PC-9 (cell line): ENCODE measurements at places on chromosomes 11 and 22. TPM values are rescaled to one million over a fixed set of nuclear protein-coding genes. Genes with fewer than 3 reads are reported as not detected.

The SLC5A1 gene
- not detected in 2 replicates for total RNA-seq

The TMEM191B gene
- total RNA-seq: 1.4 and 6.4 TPM in 2 replicates

The GP1BB gene
- 0.35 and 2.0 TPM in 2 replicates for total RNA-seq

The CBLIF gene
- not detected in 2 replicates for total RNA-seq

The VPS51 gene
- 113 and 279 TPM in 2 replicates for total RNA-seq

The P2RX3 gene
- not detected in 2 replicates for total RNA-seq

The SERPING1 gene
- total RNA-seq: 3.1 TPM in 2 replicates

The JHY gene
- 4.6 and 6.2 TPM in 2 replicates for total RNA-seq

The MRE11 gene
- 40.3 and 41.1 TPM in 2 replicates for total RNA-seq

The CD3E gene
- total RNA-seq: not detected in 2 replicates

The FOLR2 gene
- not detected in 2 replicates for total RNA-seq

The UBQLNL gene
- 0.15 TPM in 1 of 2 replicates, not detected in the other for total RNA-seq

The ZDHHC13 gene
- 31.5 and 35.5 TPM in 2 replicates for total RNA-seq

The OAF gene
- total RNA-seq: 45.6 and 66.1 TPM in 2 replicates

The KRTAP5-11 gene
- total RNA-seq: not detected in 2 replicates

The SLC17A6 gene
- total RNA-seq: not detected in 2 replicates

The PGA5 gene
- total RNA-seq: not detected in 2 replicates

The OR4A16 gene
- total RNA-seq: not detected in 2 replicates

The IZUMO1R gene
- not detected in 2 replicates for total RNA-seq

The ADAMTS8 gene
- total RNA-seq: not detected in 2 replicates

The DLG2 gene
- total RNA-seq: 4.4 and 6.4 TPM in 2 replicates

The HOATZ gene
- total RNA-seq: not detected in 2 replicates

The FLRT1 gene
- total RNA-seq: 0.25 and 0.44 TPM in 2 replicates

The RGL4 gene
- total RNA-seq: not detected in 2 replicates

The C22orf15 gene
- not detected in 2 replicates for total RNA-seq

The APOBEC3G gene
- 9.5 and 14.0 TPM in 2 replicates for total RNA-seq

The PRG2 gene
- total RNA-seq: not detected in 2 replicates

The NLRP10 gene
- total RNA-seq: 0.96 and 1.6 TPM in 2 replicates

The CATSPERZ gene
- 1.3 TPM in 1 of 2 replicates, not detected in the other for total RNA-seq

The APOA5 gene
- total RNA-seq: not detected in 2 replicates

The CHST1 gene
- not detected in 2 replicates for total RNA-seq

The TANGO2 gene
- 22.4 and 25.0 TPM in 2 replicates for total RNA-seq

The HSPB2 gene
- 0.28 and 0.80 TPM in 2 replicates for total RNA-seq

The GPR83 gene
- total RNA-seq: not detected in 2 replicates

The PLEKHB1 gene
- 29.1 and 40.1 TPM in 2 replicates for total RNA-seq

The HYLS1 gene
- 12.2 and 16.7 TPM in 2 replicates for total RNA-seq

The POU2F3 gene
- 2.3 and 2.9 TPM in 2 replicates for total RNA-seq

The UCP3 gene
- 2.0 and 2.4 TPM in 2 replicates for total RNA-seq

The H19 gene
- total RNA-seq: 0.26 and 0.53 TPM in 2 replicates

The TPBGL gene
- total RNA-seq: not detected in 2 replicates

The THRSP gene
- total RNA-seq: 0.72 TPM in 1 of 2 replicates, not detected in the other

The BIRC2 gene
- 33.7 and 37.5 TPM in 2 replicates for total RNA-seq

The SCGB1D2 gene
- total RNA-seq: not detected in 2 replicates

The OR2AT4 gene
- total RNA-seq: 0.11 TPM in 1 of 2 replicates, not detected in the other

The BTBD18 gene
- total RNA-seq: not detected in 2 replicates

The DGCR6 gene
- total RNA-seq: 0.63 and 1.4 TPM in 2 replicates

The UCP2 gene
- total RNA-seq: 27.2 and 36.8 TPM in 2 replicates

The MS4A4A gene
- not detected in 2 replicates for total RNA-seq

The ISX gene
- total RNA-seq: not detected in 2 replicates
